ENCODE measurements at places on chromosomes 2 and 18. TPM values are rescaled to one million over a fixed set of nuclear protein-coding genes. Genes with fewer than 3 reads are reported as not detected.

- no peak for DNase-seq
Measured at GRCh38 chr2:200713704-200714064, 98.0 kb upstream of the BZW1 start.

DNA sequence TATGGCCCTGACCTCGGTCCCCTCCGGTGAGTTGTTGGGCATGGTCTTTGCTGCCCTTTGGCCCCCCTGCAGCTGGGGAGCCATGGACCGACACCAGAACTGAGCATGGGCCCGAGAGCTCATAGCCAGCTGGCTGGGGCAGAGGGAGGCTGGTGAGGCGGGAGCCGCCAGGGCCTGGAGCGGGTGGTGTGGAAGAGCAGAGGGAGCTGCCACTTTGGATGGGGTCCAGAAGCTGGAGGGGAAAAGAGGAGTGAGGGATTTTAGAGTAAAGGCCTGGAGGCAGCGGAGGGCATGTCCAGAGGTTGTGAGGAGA, 16.5 kb upstream of the CNNM3 start:
- DNase-seq = no peak

- no peak for DNase-seq
Measured at GRCh38 chr18:3440341-3440740, 9.6 kb upstream of the TGIF1 start.

DNA sequence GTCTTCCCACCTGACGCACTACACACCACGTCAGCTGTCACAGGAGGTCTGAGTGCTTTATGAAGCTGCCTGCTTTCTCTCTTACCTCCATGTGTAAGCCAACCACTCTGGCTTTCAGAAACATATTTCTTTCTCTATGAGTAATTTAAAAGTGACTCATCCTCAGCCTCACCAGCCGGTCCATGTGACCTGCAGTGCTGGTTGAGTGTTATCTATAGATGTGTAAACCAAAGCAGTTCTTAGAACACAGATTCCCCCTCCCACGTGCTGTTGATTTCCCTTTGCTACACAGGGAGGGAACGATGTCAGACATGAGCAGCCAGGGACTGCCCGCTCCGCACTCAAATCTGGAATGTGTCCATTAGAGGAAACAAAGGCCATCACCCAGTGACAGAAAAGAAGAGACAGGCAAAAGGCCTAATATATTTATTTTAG, 157.8 kb downstream of the BCL2 start:
- DNase-seq = no peak

The LRP2 gene
- total RNA-seq = 0.10 TPM

The ALLC gene
- not detected for total RNA-seq
